ENCODE measurements at places on chromosomes 13 and 19.

DNA sequence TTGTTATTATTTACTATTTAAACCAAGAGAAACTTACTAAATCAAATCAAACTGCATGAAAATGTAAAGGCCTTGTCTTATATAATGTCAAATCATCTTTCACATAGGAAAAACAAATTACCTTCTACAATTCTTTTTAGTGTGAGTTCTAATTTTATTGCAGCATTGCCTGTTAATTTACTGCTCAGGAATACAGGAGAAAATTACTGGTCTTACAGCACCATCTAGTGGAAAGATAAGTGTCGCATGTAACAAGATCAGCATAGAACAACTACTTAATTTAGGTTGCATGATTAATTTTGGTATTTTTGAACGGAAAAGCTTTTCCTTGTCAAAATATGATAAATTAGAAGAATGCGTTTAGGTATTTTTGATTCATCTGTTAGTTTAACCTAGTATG lies 502.7 kb downstream of the UQCRFS1 start:
- no peak for DNase-seq

DNA sequence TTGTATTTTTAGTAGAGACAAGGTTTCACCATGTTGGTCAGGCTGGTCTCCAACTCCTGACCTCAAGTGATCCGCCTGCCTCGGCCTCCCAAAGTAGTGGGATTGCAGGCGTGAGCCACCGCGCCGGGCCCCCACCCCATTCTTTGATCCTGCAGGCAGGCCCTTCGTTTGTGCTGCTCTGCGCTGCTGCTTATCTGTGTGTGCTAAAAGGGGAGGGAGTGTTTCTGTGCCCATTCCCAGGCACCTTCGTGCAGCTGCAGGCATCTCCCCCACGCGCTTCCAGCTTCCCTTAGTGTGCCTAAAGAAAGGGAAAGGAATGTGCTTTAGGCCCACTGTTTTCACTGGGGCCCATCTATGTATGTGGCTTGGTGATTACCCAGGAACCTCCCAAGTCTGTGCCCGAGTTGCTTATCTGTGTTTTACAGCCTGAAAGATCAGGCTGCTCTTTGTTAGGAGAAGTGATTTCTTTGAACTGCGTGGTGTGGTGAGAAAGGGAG lies 27.2 kb downstream of the EPN1 start:
- DNase-seq, result no peak

GRCh38 chr19:1811942-1812425 lies at the start of gene ATP8B3:
ATP8B3 (minus strand) TSS chr19:1812276; CDS start chr19:1811736, 540 bp downstream.
- no peak for DNase-seq

- DNase-seq, result no peak
These were observed 524.1 kb upstream of the SLITRK5 start for GRCh38 chr13:87147076-87147475.

- DNase-seq, result no peak
These were observed 18.8 kb upstream of the MED4 start for GRCh38 chr13:48113756-48114130.

DNA sequence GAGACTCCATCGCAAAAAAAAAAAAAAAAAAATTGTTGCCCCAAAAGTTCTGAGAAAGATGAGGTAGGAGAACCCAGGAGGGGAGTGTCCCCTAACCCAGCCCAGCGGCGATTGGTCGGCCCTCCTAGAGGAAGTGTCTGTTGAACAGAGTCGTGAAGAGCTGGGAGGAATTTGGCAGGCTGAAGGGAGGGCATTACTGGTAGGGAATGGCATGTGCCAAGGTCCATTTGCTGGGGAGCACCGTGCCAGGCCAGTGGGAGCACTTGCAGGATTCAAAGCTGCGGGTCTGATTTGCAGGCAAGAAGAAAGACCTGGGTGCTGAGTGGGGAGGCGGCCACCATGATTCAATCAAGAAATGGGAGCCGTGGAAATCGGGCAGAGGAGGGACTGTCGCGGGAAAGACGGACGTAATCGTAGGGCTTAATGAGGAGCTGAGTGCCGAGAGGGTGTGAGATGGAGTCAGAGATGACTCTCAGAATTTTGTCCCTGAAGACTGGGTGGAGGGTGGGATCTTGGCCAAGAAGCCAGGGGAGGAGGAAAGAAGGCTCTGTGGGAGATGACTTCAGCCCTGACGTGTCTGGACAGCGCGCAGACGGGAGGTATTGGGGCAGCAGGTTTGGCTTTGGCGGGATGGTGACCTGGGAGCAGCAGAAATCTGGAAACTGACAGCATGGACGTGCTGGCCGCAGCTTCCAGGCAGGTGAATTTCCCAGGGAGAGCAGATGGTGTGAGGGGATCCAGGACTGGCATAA lies 15.4 kb downstream of the CERS4 start:
- no peak for DNase-seq

DNA sequence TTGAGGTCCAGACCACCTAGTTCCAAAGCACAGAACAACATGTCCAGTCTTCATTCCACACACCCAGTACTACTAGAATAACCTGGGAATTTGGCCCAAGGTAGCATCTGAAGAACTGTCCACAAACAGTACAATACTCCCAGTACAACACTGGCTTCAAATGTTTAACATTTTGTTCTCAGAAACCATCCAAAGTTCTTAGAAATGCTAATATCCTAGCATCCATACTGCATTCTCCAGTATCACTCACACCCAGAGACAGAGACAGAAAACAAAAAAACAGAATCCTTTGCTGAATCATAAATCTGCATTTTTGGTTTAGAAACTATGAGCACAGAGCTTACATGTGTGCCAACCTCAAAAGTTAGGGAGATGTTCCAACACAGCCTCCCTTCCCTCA lies 490.8 kb downstream of the FOXO1 start:
- no peak for DNase-seq

DNA sequence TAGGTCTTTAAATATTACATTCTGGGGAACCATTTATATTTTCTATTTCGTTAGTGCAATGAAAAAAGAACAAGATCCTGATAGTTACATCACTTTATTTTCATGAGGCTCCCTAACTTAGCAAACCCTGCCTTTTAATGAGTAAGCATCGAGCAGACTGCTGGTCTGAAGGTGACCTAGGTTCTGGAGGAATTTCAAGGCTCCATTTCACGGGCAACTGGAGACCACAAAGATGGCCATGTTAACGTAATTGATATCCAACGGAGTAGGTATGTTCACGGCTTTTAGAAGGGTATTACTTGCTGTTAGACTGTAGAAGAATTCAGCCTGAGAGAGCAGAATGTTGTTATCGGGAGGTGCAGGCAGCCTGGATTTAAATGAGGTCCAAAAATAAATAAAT lies 1597.6 kb downstream of the EFNB2 start:
- no peak for DNase-seq

- DNase-seq, result no peak
These were observed 2.8 kb downstream of the SEMA6B start for GRCh38 chr19:4556597-4557127.

- DNase-seq, result no peak
These were observed 20.8 kb downstream of the MBNL2 start for GRCh38 chr13:97242755-97243497.

DNA sequence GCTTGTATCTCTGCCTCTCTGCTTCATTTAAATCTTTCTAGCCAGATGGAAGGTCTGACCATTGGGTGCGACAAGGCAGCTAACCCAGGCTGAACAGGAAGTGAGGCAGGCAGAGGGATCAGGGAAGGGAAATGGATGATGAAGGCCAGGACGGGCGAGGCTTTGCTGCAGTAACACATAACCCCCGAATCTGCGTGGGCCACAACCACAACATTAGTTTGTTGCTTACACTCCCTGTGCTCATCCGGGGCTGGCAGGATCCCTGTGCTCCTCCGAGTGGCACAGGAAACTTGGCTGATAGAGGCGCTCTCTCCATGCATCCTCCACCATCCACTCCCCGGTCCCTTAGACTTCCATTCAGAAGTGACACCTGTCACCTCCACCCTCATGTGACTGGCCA lies 1.1 kb upstream of the FLT3LG start:
- DNase-seq, result no peak

GRCh38 chr13:21637296-21637695 lies 33.3 kb upstream of the MICU2 start:
- DNase-seq, result no peak
